ENCODE measurements at places on chromosomes 2 and 18.
A peak's percentile ranks its signal among the peaks of the same experiment; 100 is the strongest.

- DNase-seq, result no peak
Measured at GRCh38 chr2:86335865-86336674, 1.4 kb downstream of the REEP1 start.

- no peak for DNase-seq
Measured at GRCh38 chr2:42087137-42087856, 39.5 kb downstream of the PKDCC start.

GRCh38 chr2:112887964-112888749, 22.8 kb upstream of the IL37 start:
- no peak for DNase-seq

DNA sequence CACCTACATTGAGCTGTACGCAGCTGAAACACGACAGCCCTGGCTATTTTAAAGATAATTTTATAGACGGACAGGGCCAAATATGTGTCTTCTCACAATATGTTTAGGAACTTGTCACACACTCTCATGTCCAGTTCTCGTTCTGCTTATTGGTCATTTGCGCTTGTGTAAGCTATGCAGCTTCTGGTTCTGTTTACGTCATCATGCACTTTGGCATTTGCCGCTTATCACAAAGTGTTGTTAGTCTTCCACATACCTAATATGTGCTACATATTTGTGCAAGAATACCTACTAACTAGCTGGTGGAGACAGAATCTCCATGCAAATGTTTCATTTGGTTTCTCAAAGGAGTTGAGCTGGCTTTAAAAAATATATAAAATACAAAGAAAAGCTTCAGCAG, 7.5 kb upstream of the ZNF516 start:
- no peak for DNase-seq

- no peak for DNase-seq
Measured at GRCh38 chr2:134507697-134508096, 211.1 kb downstream of the TMEM163 start.

GRCh38 chr2:237939251-237939650, 27.6 kb upstream of the UBE2F start:
- DNase-seq, result no peak

DNA sequence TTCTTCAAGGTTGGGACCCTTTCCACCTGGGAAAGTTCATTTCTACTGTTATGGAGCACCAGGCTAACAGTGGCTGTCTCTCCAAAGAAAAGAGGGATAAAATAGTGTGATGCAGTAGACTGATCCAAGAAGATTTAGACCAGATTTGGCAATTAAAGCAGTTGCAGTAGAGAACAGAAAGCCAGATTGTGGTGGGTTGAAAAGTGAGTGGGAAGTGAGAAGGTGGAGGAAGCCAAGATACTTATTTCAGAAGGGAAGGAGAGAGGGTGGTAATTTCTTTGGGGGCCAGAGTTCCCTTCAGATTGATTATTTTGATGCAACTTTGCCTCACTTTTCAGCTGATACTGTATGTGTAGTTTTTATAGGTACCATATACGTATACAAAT, 8.0 kb downstream of the MYL12B start:
- no peak for DNase-seq

- no peak for DNase-seq
Measured at GRCh38 chr2:69077252-69077950, 64.4 kb downstream of the ANTXR1 start.

DNA sequence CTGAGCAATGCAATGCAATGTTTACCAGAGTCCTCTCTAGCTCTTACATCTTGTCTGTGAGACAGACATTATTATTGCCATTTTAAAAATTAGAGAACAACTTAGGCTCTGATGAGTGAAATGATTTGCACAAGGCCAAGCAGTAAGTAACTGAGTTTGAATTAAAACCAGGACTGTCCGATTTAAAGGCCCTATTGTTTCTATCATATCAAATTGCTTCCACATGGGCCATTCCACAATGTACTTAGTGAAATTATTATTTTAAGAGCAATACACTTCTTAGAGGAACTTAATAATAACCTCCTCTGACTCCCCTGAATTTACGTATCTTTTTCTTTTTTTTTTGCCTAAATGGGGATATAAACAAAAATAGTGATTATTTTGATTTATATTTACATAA, 64.6 kb downstream of the PLCL1 start:
- DNase-seq, result no peak

DNA sequence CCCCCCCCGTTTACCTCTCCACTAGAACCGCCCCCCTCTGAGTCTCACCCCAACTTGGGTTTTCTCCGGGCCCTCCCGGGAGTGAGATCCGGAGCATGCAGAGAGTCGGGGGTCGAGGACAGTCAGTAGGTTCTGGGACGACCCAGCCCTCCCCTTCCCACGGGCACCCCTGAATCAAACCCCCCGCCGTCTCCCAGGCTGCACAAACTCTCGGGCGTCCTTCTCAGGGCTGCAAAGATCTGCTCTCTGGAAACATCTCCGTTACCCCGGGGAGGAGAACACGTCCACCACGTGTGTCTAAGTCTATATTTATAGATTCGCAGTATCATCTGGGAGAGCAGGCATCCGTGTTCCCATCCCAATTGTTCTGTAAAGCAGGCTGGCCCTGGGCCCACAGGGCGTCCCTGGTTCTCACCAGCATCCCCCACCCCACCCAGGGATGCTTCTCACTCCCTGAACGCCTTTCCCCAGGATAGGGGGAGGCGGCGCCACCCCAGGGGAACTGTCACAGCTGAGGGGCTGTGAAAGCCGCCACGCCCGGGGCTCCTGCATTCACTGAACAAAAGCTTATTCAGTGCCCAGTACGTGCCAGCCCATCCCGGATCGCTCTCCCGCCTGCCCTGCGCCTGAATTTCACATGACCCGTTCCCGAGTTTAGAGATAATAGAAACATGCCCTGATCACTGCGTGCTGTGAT, 765 bp upstream of the DIPK1C start:
- DNase-seq, result no peak

- peak; percentile 47 for DNase-seq
Measured at GRCh38 chr2:98464772-98465310, 20.2 kb downstream of the INPP4A start.

- DNase-seq, result no peak
Measured at GRCh38 chr18:76259711-76260110, 235.3 kb downstream of the ZNF516 start.

- DNase-seq, result no peak
Measured at GRCh38 chr2:42359965-42360483, 993 bp downstream of the COX7A2L start.

DNA sequence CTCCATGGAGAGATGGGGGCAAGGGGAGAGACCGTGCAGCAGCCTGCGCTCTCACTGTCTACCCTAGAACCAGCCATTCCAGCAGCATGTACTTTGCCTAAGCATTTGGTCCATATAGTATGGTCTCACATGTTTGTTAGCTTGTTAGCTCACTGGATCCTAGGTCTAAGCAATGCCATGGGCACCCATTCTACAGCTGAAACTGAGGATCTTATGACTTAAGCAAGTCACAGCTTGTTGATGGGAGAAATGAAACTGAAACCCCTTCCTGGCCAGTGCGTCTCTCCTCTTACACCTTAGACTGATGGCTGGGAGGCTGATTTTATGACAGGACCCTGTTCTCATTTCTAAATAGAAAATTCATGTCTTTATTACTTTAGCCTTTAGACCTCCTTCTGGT, 90.1 kb downstream of the EPAS1 start:
- DNase-seq, result no peak

DNA sequence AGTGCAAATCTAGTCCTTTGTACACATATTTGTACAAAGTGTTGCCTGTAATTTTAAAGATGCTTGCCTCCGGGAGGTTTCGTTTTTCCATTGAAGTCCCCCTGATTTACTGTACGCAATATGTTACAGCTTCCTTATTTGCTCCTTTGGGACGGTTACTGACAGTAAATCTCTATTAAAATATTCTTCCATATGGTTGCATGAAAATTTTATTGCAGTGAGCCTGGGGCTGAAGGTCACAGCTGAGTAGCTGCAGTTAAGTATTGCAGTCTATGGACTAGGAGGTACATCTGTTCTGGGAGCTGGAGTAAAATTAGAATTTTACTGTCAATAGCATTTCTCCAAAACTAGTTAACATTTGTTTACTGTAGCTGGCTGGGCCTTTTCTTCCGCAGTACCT, 119.2 kb downstream of the ETAA1 start:
- DNase-seq, result no peak

- DNase-seq, result no peak
Measured at GRCh38 chr2:33812707-33813106, 213.6 kb upstream of the FAM98A start.

GRCh38 chr18:499776-500631, 497 bp downstream of the COLEC12 start:
- no peak for DNase-seq

- DNase-seq, result no peak
Measured at GRCh38 chr2:169727065-169727464, 6.6 kb upstream of the KLHL23 start.

Measured in CD4-positive, alpha-beta T cell treated with Interleukin-17A for 4 hours (primary cell).